ENCODE measurements at places on chromosomes 4 and X.

- DNase-seq, result no peak
Measured at GRCh38 chr4:99710681-99711345, 53.2 kb upstream of the C4orf54 start.

- DNase-seq, result no peak
Measured at GRCh38 chr4:181137351-181137750, 1105.9 kb upstream of the TENM3 start.

- DNase-seq, result no peak
Measured at GRCh38 chr4:82893942-82894341, 3.0 kb upstream of the SEC31A start.

- DNase-seq, result no peak
Measured at GRCh38 chr4:125350470-125351135, 35.8 kb downstream of the FAT4 start.

- DNase-seq, result peak; percentile 15
Measured at GRCh38 chrX:46978341-46979291, 66.4 kb downstream of the JADE3 start.

DNA sequence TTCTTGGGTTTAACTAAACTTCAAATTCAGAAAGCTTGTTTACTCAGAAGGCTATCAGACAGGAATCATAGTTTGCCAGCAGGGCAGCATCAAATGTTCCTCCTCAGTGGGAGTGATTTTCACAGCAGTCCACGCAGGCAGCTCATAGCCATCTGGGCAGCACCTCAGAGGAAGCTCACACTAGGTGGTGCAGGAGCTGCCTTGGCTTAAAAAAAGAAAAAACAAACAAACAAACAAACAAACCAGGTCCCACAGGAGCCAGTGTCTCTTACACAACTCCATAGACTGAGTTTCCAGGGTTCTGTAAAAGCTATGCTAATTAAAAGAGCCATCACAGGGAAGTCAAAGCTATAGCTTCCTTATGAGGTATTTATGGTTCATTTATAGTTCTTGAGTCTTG, 10.5 kb upstream of the KLHL5 start:
- no peak for DNase-seq

GRCh38 chrX:153414856-153415510, 3.7 kb downstream of the ZFP92 start:
- DNase-seq, result no peak

DNA sequence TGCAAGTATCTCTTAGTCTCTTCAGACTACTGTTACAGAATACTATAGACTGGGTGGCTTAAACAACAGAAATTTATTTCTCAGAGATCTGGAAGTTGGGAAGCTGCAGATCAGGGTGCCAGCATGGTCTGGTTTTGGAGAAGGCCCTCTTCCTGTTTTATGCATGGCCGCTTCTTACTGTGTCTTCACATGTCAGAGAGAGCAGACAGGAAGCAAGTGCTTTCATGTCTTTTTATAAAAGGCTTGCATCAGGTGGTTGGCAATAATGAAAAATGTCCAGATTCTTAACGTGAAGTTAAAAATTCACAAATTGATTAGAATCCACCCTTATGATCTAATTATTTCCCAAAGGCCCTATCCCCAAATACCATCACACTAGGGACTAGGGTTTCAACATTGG, 284.9 kb downstream of the RPA4 start:
- no peak for DNase-seq
